Renal pelvis (tissue), 12 donors: ENCODE measurements at places on chromosomes 6 and 20. TPM values are rescaled to one million over a fixed set of nuclear protein-coding genes. Genes with fewer than 3 reads are reported as not detected.
A peak's percentile ranks its signal among the peaks of the same experiment; 100 is the strongest.

GRCh38 chr6:7424967-7425807 is 35.6 kb downstream of the RIOK1 start:
- DNase-seq, result no peak

DNA sequence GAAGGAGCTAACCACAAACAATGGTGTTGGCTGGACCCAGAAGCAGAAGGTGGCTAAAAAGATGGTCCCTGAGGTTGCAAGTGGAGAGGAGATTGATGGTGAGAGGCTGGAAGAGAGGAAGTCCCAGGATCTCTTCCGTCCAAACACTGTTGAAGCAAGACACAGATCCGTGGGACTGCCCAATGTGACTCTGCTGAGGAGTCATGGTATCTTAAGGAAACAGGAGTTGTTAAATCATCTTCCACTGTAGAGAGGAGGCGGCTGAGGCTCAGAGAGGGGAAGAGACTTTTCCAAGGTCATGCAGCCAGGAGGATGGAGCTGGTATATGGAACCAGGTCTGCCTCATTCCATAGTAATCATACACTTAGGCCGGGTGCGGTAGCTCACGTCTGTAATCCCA is 4.1 kb upstream of the ZNF335 start:
- DNase-seq, result no peak

- peak; percentile 62 for DNase-seq
Observed at GRCh38 chr6:30657454-30657853, 10.5 kb downstream of the C6orf136 start.

DNA sequence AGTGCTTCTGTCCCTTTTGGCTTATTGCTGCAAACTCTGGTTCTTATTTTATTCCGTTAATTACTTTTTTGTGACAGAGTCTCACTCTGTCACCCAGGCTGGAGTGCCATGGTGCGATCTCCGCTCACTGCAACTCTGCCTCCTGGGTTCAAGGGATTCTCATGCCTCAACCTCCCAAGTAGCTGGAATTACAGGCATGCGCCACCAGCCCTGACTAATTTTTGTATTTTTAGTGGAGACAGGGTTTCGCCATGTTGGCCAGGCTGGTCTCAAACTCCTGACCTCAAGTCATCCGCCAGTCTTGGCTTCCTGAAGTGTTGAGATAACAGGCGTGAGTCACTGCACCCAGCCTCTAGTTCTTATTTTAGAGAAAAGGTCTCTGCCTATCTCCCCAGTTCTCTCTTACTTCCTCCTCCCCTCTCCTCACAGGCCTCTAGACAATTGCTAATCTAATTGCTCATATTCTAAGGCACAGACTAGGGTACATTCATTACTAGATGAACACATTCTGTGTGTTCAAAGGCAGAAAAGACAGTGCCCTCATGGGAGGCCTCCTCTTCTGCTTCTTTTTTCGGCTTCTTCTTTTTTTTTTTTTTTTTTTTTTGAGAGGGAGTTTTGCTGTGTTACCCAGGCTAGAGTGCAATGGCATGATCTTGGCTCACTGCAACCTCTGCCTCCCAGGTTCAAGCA is 27.0 kb downstream of the EDEM2 start:
- DNase-seq, result no peak

DNA sequence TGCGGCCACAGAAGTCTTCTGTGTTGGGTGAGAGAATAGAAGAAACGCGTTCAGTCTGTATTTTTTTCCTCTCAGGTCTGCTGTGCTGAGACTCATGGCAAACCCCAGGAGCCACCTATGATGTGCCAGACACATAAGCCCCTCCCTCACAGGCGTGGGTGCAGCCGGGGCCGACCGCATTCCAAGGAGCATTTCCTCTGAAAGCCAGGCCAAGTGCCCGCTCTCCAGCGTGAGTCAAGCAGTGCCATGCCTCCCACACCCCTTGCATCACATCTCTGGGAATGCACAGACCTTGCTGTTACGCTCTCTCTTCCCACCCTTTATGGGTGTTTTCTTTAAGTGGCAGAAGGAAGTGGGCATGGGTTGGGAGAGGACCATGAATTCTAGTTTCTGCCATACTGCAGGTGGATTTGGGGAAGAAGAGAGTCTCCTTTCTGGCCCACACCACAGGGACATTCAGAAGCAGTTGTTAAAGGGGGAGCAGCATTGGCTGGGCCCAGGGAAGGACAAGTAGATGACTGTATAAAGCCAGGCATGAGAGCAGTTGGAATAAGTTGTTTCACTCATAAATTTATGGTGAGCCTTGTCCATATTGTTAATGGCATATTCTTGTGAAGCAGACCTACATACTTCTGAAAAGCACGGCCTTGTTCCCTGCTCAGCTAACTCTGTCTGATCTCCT is 37.1 kb upstream of the TFAP2A start:
- DNase-seq, result no peak

DNA sequence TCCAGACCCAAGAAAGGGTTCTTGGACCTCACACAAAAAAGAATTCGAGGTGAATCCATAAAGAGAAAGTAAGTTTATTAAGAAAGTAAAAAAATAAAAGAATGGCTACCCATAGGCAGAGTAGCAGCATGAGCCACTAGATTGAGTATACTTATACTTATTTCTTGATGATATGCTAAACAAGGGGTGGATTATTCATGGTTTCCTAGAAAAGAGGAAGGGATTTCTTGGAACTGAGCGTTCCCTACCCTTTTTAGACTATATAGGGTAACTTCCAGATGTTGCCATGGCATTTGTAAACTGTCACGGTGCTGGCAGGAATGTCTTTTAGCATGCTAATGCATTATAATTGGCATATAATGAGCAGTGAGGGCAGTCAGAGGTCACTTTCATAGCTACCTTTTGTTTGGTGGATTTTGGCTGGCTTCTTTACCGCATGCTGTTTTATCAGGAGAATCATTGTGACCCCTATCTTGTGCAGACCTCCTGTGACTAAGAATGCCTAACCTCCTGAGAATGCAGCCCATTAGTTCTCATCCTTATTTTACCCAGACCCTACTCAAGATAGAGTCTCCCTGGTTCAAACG is 44.3 kb downstream of the TENT5A start:
- DNase-seq, result no peak

DNA sequence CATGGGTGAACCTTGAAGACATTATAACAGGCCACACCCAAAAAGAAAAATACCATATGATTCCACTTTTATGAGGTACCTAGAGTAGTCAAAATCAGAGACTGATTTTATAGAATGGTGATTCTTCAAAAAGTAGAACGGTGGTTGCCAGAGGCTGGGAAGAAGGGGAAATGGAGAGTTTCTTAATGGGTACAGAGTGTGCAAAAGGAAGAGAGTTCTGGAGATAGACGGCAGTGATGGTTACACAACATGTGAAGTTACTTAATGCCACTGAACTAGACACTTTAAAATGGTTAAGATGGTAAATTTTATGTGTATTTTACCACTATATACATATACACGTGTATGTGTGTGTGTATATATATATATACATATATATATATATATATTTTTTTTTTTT is 80.8 kb downstream of the PRND start:
- DNase-seq, result no peak

The GTSF1L gene
- polyA plus RNA-seq, result not detected
